Lung microvascular endothelial cell (primary cell): ENCODE measurements at places on chromosomes 5 and 9. TPM values are rescaled to one million over a fixed set of nuclear protein-coding genes. Genes with fewer than 3 reads are reported as not detected.
A peak's percentile ranks its signal among the peaks of the same experiment; 100 is the strongest.

Gene SLC6A19
- total RNA-seq, result not detected in 2 replicates

Gene NAIP
- total RNA-seq, result 0.65 and 2.4 TPM in 2 replicates

Gene RUFY1
- 27.5 and 62.9 TPM in 2 replicates for total RNA-seq

Gene PCA3
- 0.20 and 0.22 TPM in 2 replicates for total RNA-seq

Gene ANKRD34B
- not detected in 2 replicates for total RNA-seq

Gene ECSCR
- total RNA-seq, result 392 and 472 TPM in 2 replicates

- DNase-seq, result no peak
Observed at GRCh38 chr5:133861161-133861737, 107.2 kb downstream of the C5orf15 start.

DNA sequence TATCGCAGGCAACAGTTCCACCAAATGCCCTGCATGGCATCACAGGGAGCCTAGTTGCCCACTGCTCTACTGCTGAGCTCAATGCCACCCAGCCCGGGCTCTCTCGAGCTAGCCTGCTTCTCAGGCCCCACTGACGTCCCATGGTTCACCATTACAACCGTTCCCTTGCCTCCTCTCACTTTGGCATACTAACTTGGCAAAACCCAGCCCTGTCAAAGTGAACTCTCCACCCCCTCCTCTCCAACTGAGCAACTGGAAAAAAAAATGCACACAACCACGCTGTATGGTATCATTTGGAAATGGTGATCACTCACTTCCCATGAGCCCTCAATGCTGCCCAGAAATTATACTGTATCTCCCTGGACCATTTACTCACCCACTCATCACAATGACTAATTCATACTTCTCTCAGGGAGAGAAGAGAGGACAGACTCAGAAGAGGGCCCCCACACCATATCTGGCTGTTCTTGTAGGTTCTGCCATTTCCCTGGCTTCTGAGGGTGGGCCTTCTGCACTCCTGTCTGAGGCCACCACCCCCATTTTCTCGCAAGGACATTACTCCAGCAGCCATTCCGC is 51.4 kb upstream of the RARS1 start:
- DNase-seq, result no peak

GRCh38 chr5:32428426-32428825 is 16.1 kb downstream of the ZFR start:
- DNase-seq, result no peak

DNA sequence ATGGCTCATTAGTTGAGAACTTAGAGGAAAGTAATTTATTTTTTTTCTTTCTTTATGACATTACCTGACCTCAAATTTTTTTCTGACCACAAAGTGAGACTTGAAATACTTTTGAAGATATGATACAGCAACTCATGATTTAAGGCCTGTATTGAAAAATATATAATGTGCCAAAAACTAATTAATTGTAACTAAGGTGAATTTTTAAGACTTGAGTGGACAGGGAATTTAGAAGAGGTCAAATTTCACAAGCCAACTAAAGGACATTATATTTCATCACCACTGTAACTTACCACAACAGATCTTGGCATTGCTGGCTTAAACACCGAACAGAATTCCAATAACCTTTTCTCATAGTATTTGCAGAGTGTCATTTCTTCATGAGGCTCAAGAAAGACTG is 1.8 kb downstream of the CCNH start:
- DNase-seq, result no peak

DNA sequence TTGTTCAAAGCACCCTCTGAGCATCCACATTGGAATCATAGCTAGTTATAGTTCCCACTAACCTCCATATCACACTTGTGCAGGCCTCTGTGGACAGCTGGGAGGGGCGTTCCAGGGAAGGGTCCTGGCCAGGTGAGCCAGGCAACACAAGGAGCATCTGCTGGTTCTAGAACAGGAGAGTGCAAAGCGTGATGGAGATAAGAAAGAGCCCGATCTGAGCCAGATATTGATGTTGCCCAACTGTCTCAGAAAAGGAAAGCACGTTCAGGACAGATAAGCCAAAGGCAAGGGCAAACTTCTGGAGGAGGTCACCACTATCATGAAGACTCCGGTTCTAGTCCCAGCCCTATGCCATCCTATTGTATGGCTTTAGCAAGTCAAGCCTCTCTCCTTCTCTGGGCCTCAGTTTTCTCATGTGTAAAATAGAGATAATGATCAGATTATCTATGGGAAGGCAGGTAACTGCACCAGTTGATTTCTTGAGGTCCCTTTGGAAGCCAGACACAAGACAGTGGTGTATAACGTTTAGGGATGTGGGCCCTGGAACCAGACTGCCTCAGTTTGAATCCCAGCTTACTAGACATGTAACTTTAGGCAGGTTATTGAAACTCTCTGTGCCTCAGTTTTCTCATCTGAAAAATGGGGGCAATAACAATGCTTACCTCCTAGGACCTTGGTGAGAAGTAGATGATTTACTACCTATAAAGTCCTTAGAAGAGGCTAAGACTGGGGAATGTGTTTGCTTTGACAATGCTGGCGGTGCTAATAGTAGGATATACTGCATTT is 19.8 kb downstream of the GABBR2 start:
- DNase-seq, result no peak

- DNase-seq, result no peak
Observed at GRCh38 chr5:19546521-19546920, 441.5 kb downstream of the CDH18 start.

- DNase-seq, result no peak
Observed at GRCh38 chr5:163437011-163437308, 435 bp upstream of the CCNG1 start.

DNA sequence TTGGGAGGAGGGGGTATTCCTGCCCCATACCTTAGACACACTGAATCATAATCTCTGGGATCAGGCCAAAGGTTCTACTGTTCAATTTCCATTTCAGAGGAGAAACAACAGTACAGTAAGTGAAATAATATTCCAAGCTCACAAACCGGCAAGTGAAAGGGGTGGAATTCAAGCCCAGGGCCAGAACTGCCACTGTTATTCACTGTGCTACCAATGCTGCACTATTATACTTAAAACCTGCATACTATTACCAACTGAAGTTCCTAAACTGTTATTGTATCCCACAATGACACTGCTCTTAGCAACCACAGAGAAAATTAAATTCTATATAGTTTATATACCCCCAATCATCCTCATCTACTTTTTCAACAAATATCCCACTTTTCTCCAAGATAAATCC is 24.6 kb downstream of the SSBP2 start:
- DNase-seq, result no peak

GRCh38 chr9:80410106-80410505 is 838.3 kb downstream of the TLE4 start:
- DNase-seq, result no peak

- no peak for DNase-seq
Observed at GRCh38 chr5:96775050-96775449, 32.7 kb downstream of the ERAP1 start.

DNA sequence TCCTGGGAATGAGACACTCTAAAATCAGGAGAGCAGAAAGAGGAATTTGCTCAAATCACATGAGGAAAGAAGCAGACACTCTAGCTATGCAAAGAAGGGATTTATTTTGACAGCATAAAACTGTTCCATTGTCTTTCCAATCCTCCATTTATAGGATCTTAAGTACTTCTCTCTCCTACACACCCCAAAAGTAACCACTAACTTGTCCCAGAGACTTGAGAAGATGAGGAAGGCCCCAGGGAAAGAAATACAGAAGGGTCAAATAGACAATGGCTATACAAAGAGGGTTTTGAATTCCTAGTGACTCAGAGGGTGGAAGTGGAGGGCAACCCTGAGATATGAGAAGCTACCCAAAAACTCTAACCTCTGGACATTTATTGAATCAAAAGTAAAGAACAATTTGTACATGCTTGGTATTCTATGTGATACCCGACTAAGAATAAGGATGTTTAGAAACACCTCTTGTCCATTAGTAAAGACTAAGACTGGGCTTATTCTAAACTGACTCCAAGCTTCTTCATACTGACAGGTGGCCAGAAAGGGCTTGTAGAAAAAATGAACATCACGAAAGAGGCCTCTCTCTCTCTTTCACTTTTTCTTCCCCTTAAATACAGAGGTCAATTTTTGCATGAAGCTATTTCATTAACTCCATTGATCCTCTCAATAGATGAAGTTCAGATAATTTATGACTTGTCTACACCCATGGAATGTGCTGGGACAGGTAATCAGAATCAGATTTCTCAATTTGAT is 20.6 kb downstream of the DMAC1 start:
- DNase-seq, result no peak

DNA sequence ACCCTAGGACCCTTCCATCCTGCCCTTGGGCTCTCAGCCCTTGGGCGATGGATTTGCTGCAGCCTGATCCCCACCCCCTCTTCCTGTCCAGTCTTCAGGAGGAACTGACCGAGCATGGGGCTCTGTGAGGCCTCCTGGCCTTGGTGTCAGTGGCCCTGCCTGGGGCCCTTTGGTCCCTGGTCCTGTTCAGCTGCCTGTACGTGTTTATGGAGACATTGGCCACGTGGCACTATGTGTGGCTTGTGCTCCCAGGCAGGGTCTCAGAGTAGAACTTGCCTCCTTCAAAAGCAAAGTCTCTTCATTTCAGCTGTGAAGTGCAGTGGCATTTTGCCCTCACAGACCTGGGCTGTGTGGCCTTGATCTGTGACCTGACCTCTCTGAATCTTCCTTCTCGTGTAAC is 11.1 kb downstream of the FCN2 start:
- no peak for DNase-seq

- DNase-seq, result peak; percentile 20
Observed at GRCh38 chr9:75086541-75087288, 1.2 kb downstream of the NMRK1 start.

GRCh38 chr5:7250004-7250403 is 145.9 kb upstream of the ADCY2 start:
- DNase-seq, result no peak

GRCh38 chr5:118006219-118006618 is 982.1 kb downstream of the DTWD2 start:
- DNase-seq, result no peak

DNA sequence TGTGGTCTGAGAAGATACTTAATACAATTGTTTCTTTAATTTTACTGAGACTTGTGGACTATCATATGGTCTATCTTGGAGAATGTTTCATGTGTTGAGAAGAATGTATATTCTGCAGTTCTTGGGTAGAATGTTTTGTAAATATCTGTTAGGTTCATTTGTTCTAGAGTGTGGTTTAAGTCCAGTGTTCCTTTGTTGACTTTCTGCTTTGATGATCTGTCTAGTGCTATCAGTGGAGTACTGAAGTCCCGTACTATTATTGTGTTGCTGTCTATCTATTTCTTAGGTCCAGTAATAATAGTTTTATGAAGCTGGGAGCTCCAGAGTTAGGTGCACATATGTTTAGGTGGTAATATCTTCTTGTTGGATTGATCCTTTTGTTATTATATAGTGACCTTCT is 36.1 kb downstream of the IQGAP2 start:
- no peak for DNase-seq

- no peak for DNase-seq
Observed at GRCh38 chr9:123689701-123690428, 240.1 kb downstream of the DENND1A start.

GRCh38 chr5:24320643-24321042 is 324.1 kb downstream of the CDH10 start:
- no peak for DNase-seq

DNA sequence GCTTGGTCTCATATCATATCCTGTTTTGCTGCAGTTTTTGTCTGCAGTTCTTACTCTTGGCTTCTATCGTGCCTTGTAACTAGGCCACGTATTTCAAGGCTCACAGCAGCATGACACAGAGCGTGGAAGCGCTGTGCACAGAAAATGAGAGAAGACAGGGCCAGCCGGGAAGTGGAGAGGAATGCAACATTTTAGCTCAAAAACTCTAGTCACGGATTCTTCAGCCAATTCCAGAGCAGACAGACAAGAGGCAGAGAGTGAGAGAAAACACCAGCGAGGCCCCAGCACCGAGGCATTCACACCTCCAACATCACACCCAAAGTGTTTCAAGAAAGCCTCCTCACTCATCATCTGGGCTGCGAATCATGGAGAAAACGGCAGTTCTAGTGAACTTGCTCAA is 160.8 kb downstream of the DNAH5 start:
- no peak for DNase-seq

DNA sequence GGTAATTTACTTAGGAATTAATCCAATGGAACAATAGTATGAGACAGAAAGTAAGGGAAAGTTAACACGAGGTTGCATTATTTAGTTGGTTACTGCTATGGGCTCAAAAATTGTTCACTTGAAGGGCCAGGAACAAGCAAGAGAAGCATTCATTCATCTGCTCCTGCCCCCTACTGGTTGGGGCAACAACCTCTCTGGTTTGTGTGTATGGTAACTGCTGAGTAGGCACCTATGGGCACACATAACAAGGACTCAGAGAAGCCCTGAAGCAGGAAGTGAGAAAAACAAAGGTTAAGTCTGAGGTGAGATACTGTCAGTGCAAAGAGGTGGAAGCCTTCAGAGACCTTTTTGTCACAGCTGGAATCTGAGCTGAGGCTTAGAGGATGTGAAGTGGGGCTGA is 34.4 kb upstream of the RANBP6 start:
- DNase-seq, result peak; percentile 35

- DNase-seq, result peak; percentile 16
Observed at GRCh38 chr5:176178789-176179188, 59.4 kb upstream of the SIMC1 start.

DNA sequence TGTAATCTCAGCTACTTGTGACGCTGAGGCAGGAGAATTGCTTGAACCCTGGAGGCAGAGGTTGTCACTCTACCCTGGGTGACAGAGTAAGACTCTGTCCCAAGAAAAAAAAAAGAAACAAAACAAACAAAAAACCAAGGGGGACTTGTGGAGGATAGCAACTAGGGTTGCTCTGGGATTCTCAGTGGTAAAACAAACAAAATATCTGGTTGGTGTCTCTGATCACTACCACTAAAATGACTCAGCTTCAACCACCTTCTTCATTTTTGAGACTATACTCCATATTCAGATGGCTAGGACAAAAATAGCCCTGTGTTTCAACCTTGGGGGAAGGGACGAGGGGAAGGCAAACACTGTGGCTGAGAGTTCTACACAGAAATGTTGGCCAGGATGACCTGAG is 110.3 kb downstream of the ARRDC3 start:
- no peak for DNase-seq

- DNase-seq, result peak; percentile 75
Observed at GRCh38 chr5:89396278-89396954, 513.4 kb upstream of the MEF2C start.

GRCh38 chr5:159059722-159060121 is 40.0 kb downstream of the EBF1 start:
- no peak for DNase-seq

DNA sequence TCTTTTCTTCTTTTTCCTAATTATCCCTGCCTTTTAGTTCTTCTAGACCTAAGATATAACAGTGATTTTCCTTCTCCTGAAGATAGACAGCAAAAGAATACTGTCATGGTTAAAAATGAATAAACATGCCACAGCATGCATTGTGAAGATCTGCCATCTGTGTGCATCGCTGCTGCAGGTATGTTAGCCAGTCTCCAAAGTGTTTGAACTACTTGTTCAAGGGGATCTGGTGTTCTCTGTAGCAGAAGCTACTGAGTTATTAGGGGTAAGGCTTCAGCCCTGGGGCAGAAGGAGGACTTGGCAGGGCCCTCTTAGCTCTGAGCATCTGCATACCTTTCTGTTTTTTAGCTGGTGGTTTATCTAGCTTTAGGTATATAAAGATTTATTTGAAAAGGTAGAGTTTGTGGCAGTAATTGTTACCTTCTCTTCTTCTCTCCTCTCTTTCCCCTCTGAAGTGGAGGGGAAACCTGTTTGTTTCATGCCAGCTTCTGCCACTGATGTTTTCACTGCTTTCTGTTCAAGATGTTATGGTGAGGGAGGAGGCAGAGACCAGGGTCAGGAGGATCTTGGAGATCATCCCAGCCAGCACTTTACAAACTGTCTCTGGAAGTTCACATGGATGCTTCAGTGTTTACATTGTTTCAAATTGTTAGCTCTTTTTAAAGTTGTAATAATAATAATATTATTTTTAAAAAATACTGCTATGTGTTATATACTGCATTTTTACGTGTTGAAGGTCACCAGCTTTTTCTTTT is 25.2 kb downstream of the GALNT10 start:
- no peak for DNase-seq
